H9 (cell line): ENCODE measurements at places on chromosomes 16 and 17. TPM values are rescaled to one million over a fixed set of nuclear protein-coding genes. Genes with fewer than 3 reads are reported as not detected.

Gene CSH2
- total RNA-seq: not detected in 2 replicates

Gene TEN1
- total RNA-seq: 19.3 and 19.9 TPM in 2 replicates

Gene KRTAP2-3
- total RNA-seq: not detected in 2 replicates

Gene RUNDC3A
- total RNA-seq: 2.2 and 3.8 TPM in 2 replicates

Gene NPIPA5
- total RNA-seq: 4.8 and 5.2 TPM in 2 replicates

- no peak overlapping the region for H3K27ac ChIP-seq
- H3K36me3 ChIP-seq: peaks cover 24% of the 10 kb centered on the region
- no peaks in the 10 kb centered on the region for H3K27me3 ChIP-seq
- no peaks in the 10 kb centered on the region; the same call in 1 of the 2 replicates for H3K4me1 ChIP-seq
- H3K4me3 ChIP-seq: no peak overlapping the region; the same call in 1 of the 2 replicates
- peak; percentile 86 for DNase-seq
Observed at GRCh38 chr16:87850009-87851006, 19.0 kb downstream of the SLC7A5 start.

- no peaks in the 10 kb centered on the region; the same call in 1 of the 2 replicates for H3K27me3 ChIP-seq
- peaks cover 32% of the 10 kb centered on the region for H3K36me3 ChIP-seq
- H3K27ac ChIP-seq: no peak overlapping the region
- H3K4me3 ChIP-seq: peak overlapping the region; percentile 96
Observed at GRCh38 chr17:81935709-81936084, 1.4 kb downstream of the PYCR1 start.

DNA sequence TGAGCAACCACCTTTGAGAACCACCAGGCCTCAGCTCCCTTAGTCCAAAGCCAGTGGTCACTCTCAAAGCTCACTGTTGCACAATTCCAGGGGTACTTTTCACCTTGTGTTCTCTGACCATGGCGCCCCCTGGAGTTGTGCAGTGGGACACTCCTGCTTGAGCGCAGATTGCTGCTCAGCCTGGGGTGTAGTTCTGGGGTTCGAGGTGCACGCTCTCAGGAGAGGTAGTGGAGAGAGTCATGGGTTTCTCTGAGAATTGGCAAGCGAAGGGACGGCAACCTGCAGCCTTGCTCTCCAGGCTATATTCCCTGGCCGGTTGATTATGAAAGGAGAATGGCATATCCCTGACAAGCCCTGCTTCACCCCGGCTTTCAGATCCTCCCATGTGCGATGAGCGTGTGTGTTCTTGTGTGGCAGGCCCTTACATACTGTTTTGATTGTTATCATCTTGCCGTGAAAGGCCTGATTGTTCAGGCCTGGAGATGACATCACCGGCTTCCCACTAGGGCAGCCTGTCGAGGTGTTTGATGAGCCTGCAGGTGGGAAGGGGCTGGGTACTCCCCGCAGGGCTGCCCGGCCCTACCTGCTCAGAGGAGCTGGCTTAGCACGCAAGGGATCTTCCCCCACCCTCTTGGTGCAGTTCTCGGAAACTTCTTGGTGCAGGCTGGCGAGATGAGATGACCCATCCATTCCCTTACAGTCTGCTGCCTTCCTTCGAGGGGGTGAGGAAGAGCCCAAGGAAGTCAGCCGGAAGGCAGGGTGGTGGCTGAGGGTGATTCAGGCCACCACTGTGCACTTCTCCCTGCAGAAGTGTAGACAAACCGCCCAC is 431.2 kb downstream of the SLC39A11 start:
- 0 out of 2 replicates have a peak, but pooled peaks cover under 1% of the 10 kb centered on the region for H3K4me1 ChIP-seq
- H3K4me3 ChIP-seq: no peak overlapping the region
- DNase-seq: no peak
- H3K27me3 ChIP-seq: no peaks in the 10 kb centered on the region
- H3K36me3 ChIP-seq: no peaks in the 10 kb centered on the region

DNA sequence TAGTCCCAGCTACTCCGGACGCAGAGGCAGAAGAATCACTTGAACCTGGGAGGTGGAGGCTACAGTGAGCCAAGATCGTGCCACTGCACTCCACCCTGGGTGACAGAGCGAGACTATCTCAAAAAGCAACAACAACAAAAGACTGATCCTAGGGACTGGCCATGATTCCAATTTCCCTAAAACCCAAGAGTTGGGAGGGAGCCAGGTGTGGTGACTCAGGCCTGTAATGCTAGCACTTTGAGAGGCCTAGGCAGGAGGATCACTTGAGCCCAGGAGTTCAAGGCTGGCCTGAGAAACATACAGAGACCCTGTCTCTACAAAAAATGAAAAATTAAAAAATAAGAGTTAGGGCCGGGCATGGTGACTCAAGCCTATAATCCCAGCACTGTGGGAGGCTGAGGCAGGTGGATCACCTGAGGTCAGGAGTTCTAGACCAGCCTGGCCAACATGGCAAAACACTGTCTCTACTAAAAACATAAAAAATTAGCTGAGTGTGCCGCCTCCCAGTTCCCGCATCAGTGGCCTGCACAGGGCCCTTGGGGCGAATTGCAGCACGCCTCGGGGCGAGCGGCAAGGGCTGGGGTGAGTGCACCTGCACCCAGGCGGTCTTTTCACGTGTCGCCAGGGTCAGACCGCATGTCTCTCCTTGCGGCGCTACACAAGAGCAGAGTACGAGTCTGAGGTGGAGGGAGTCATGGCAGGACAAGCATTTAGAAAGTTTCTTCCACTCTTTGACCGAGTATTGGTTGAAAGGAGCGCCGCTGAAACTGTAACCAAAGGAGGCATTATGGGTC is 40.8 kb downstream of the CDH3 start:
- no peak for DNase-seq
- H3K27ac ChIP-seq: no peak overlapping the region
- no peaks in the 10 kb centered on the region for H3K27me3 ChIP-seq
- no peaks in the 10 kb centered on the region for H3K4me1 ChIP-seq

GRCh38 chr16:79436885-79437284 is 163.7 kb downstream of the MAF start:
- H3K4me3 ChIP-seq: no peak overlapping the region
- H3K27me3 ChIP-seq: no peaks in the 10 kb centered on the region
- H3K27ac ChIP-seq: no peak overlapping the region

DNA sequence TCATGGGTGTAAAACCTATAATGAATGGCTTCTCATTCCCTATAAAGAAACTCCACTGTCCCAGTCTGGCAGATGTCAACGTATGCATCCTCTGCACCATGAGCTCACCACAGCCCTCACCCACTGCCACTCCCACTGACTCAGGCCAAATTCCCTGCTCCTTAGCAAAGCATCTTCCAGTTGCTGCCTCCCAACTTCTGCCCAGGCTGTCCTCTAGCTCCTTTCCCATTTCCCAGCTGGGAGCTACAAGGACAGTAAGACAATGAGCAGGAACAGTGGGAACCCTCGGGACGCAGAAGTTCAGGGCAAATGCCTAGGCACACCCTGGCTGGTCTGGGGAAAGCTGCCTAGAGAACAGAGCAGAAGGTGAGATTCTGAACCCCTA is 9.1 kb upstream of the THAP11 start:
- peaks cover 39% of the 10 kb centered on the region for H3K36me3 ChIP-seq
- no peaks in the 10 kb centered on the region; the same call in 1 of the 2 replicates for H3K4me1 ChIP-seq
- no peaks in the 10 kb centered on the region for H3K27me3 ChIP-seq

DNA sequence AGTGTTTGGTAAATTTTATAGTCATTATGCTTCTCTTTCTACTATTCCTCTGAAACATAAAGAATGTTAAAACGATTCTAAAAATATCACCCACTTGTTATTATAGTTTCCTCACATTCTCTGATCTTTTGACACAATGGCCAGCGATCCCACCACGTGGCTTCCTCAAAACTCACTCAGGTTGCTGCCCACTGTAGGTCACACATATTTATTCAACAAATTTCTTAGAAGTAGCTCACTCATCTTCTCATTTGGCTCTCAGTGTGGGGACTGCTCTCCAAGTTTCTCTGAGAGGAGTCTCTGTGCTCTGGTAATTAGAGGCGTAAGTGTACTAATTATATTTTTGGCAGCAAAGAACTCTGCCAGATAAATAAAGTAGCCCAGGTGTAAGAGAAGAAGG is 465.4 kb downstream of the CDH11 start:
- H3K4me3 ChIP-seq: no peak overlapping the region
- DNase-seq: no peak
- no peaks in the 10 kb centered on the region for H3K4me1 ChIP-seq
- no peaks in the 10 kb centered on the region for H3K27me3 ChIP-seq

GRCh38 chr16:84161801-84162200 is 16.7 kb downstream of the DNAAF1 start:
- no peaks in the 10 kb centered on the region for H3K27me3 ChIP-seq
- no peaks in the 10 kb centered on the region for H3K4me1 ChIP-seq
- no peak for DNase-seq
- no peak overlapping the region for H3K4me3 ChIP-seq

GRCh38 chr16:10978871-10979446 is 34.6 kb downstream of the CLEC16A start:
- no peaks in the 10 kb centered on the region for H3K4me1 ChIP-seq
- no peak for DNase-seq
- H3K27ac ChIP-seq: no peak overlapping the region
- H3K36me3 ChIP-seq: peaks cover 11% of the 10 kb centered on the region

GRCh38 chr16:87895641-87896141 is 26.4 kb upstream of the SLC7A5 start:
- no peaks in the 10 kb centered on the region for H3K36me3 ChIP-seq
- no peaks in the 10 kb centered on the region for H3K4me1 ChIP-seq
- no peak overlapping the region for H3K27ac ChIP-seq
- no peak for DNase-seq
- H3K27me3 ChIP-seq: no peaks in the 10 kb centered on the region
- H3K4me3 ChIP-seq: no peak overlapping the region
